ENCODE measurements at places on chromosomes 5 and 9. TPM values are rescaled to one million over a fixed set of nuclear protein-coding genes. Genes with fewer than 3 reads are reported as not detected.

- no peak for DNase-seq
These were observed 67.2 kb upstream of the DAP start for GRCh38 chr5:10828241-10828640.

DNA sequence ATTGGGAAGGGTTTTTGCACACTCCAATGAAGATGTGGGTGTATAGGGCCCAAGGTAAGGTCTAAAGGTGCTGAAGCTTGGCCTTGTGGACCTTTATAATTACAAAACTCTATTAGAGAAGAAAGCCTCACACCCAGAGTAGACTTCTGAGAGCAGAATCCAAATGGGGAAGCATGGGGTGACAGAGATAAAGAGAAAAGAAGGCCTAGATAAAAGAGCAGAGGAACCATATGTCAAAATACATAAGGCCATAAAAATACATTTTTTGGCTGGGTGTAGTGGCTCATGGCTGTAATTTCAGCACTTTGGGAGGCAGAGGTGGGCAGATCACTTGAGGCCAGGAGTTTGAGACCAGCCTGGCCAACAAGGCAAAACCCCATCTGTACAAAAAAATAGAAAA is 27.4 kb upstream of the TCERG1 start:
- no peak for DNase-seq

DNA sequence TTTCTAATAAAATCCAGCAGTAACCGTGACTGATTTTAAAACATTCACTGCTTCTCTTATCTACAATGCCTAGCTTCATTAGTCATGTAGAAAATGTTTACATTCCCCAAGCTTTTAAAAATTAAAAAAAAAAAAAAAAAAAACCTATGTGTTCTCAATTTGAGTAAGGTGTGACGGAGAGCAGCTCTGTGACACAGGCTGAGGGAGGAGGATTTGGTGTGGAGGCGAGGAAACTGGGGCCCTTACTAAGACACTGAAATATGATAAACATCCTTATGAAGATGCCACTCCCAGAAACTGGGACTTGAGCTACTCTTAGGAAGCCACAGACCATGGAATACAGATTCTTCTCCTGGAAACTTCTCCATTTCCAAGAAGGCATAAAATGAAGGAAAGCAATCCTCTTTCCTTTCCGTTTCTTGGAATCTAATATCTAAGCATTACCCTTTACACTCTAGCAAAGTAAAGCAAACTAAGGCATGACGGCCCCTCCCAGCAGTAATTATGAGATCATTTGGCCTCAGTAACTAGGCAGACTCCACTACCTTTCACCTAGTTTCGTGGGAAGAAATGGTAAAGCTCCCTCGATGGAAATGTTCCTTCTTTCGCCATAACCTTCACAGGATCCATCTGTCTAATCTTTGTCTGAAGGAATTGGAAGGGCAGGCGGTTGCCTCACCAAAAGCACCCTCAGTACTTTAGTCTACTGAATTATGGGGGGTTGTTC is 23.5 kb downstream of the GRAMD2B start:
- DNase-seq = peak; percentile 61

DNA sequence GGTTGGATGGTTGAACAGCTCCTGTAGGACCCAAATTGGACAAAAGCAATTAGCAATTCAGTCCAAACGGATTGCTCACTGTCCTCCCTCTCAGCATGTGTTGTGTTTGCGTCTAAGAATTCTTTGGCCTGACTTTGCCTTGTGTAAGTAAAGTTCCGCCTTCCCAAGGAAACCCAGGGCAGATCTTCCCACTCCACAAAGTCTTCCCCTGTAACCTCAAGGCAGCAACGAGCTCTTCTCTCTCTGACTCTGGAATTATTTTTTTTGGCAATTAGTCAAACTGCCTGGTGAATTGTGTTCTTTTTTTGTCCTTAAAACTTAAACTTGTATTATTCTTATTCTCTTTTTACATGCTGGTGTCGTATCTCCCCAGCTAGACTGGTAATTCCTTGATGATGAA is 20.7 kb upstream of the BASP1 start:
- no peak for DNase-seq

ZDHHC11B gene
- total RNA-seq = 18.9 TPM

DNA sequence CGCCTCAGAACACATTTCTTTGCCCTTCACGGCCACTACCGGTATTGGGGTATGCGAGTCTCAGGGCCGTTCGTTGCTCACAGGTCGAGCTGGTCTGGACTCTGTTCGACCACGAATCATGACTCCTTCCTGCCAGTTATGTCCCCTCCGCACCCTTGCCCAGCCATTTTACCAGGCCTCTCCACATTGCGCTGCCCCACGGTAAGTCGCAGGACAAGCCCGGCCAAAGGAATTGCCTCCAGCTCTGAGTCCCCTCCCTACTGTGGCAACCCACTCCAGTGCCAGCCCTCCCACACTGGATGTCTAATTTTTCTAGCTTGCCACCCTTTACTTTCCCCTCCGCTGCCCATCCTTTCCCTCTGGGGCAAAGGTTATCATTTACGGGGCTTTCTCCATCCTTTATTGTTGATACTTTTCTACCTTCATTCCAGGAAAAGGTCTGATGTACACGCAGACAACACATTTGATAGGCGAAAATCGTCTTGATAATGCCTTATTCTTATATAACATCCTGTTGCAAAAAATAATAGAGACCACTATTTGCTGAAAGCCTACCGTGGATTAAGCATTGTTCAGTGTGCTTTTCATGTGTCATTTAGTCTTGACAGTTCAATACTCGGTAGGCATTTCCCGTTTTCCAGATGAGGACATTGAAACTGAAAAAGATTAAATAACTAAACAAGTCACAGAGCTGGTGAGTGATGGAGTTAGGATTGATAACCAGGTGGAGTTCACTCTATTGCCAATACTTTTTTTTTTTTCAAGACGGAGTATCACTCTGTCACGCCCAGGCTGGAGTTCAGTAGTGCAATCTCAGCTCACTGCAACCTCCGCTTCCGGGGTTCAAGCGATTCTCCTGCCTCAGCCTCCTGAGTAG is 958 bp upstream of the HSPA5 start:
- DNase-seq = peak; percentile 40

GRCh38 chr5:145062280-145063062 is 772.7 kb downstream of the PRELID2 start:
- DNase-seq = no peak

IL33 gene
- total RNA-seq = 6.0 TPM

PRDM9 gene
- not detected for total RNA-seq

- no peak for DNase-seq
These were observed 586 bp upstream of the PDZD2 start for GRCh38 chr5:31638345-31638744.

DNA sequence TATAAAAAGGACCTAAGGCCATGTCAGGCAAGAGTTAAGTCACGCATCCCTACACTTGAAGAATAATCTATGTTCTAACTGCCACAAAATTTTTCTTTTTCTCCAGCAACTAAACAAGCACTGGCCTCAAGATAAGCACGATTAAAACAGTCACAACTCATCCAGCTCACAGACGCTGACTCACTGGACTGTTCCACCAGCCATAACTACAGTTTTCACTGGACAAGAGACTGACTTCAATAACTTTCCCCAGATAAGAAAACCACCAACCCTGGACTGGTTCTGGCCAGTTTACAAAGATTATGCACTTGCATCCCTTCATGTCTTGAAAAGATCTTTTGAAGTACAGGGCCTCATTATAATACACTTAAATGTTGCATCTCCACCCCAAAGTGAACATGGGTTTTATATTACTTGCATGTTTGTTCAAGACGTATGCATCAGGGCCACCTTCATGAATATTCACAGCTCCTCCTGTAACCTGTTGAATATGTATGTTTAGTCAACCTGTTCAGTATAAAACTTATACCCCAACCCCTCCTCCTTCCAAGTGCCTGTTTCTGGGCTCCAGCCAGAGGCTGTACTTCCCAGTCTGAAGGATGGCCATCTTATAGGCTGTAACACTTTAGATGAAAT is 129.3 kb upstream of the EPB41L4A start:
- DNase-seq = no peak

IL4 gene
- total RNA-seq = not detected

OR2Y1 gene
- not detected for total RNA-seq

PCA3 gene
- total RNA-seq = not detected

GRCh38 chr5:91212714-91213092 is 170.4 kb downstream of the ARRDC3 start:
- peak; percentile 38 for DNase-seq

- no peak for DNase-seq
These were observed 57.1 kb downstream of the HCN1 start for GRCh38 chr5:45639040-45639439.

Measured in transverse colon (tissue), 4 donors.